ENCODE measurements at places on chromosomes 3 and 15.
A peak's percentile ranks its signal among the peaks of the same experiment; 100 is the strongest.

- no peak for DNase-seq
Observed at GRCh38 chr15:40427188-40427587, 13.6 kb upstream of the BAHD1 start.

GRCh38 chr3:174215456-174215855 lies 643.7 kb upstream of the NAALADL2 start:
- DNase-seq, result no peak

GRCh38 chr3:110414855-110415254 lies 656.8 kb upstream of the NECTIN3 start:
- no peak for DNase-seq

DNA sequence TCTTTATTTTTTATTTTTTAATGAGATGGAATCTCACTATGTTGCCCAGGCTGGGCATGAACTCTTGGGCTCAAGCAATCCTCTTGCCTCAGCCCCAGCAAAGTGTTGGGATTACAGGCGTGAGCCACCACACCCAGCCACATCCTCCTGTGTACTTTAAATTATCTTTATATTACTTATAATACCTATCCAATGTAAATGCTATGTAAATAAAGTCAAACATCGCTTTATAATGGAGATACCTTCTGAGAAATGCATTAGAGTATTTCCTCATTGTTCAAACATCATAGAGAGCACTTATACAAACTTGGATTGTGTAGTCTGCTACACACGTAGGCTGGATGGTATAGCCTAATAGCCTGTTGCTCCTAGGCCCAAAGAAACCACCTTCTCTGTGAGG lies 41.4 kb upstream of the MAGI1 start:
- DNase-seq, result no peak

DNA sequence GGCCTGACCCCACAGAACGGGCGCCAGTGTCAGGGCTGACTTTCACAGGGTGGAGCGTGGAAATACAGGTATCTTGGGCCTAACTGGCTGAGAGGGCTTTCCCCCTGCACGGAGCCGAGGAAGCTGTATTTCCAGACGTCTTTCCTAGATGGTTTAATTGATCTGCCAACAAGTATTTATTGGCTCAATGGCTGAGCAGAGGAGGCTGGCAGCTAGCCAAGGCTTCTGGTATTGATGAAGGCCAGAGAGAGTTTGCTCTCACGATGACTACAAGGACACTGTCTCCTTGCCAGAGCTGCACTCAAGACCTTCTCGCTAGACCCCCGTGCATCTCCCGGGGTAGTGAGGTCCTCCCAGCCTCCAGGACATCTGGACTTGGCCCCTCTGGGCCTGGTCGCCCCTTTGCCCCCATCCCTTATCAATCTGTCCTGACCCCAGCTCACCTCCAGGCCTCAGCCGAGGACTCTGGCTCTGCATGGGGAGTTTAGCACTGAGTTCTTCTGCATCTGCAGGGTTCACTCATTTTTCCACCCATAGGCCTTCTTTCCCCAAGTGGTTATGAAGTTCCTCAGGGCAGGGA lies 20.6 kb downstream of the SPSB4 start:
- DNase-seq, result no peak

DNA sequence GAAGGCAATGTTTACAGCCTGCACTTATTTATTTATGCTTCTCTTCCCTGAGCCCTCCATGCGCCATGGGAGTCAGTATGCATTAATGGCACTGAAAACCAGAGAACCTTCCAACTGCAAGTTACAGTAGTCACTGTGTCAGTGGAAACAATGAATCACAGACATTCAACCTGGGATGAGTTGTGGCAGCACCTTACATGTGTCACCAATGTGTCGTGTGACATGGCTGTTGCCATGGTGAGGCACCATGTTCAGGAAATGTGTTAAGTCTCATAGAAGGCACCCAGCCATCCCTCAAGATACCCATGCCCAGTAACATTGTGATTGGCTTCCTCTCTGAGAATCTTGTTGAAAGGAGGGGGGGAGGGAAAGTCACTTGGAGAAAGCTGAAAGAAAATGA lies 105.0 kb downstream of the FOXP1 start:
- peak; percentile 60 for DNase-seq

GRCh38 chr3:59563072-59563605 lies 513.3 kb upstream of the CFAP20DC start:
- no peak for DNase-seq

GRCh38 chr15:77144492-77145070 lies 73.7 kb upstream of the TSPAN3 start:
- no peak for DNase-seq

DNA sequence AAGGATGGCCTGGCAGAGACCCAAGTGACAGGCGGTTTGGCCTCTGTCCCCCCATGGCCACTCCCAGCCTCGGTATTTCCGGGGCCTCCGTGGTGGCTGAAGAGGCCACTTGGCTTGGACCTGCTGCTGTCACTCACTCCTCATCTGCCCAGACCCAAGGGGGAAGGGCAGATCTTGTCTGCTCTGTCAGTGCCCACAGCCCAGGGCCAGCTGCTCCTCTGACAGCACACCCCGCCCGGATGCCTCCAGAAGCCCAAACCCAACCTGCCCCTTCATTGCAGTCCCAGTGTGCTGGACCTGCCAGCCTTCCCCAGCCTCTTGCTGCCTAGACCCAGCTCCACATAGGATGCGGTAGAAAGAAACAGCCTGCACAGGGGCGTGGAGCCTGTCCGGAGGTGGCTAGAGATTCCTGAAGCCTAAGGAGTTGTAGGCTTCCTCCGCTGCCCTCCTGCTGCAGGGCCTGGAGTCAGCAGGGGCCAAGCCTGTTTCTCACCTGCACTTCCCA lies 52.0 kb downstream of the MAGEF1 start:
- no peak for DNase-seq

DNA sequence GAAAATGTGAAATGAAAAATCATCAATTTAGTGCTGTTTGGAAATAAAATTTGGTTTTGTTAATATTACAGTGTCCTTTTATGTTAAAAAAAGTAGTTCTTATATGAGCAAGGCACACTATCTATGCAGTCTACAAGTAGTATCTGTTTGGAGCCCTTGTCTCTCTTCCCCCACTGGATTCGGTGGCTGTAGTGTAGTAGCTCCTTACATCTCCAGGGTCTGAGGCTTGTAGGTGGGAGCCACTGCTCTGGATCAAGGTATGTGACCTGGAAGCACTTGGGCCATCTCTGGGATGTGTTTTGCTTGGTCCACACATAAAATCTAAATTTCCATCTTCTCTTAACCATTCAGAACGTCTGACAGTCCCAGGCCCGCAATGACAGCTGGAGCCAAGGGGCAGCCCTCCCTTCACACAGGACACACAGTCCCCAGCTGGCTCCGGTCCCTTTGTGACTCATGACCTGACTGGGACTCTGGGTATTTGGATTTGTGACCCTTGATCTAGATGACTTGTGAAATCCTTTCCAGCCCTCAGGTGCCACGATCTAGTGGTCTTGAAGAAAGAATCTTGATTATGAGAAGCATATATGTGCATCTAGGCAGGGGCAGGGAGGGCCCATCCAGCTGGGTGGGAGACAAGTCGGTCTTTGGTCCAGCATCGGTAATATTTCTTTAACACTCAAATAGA lies 80.0 kb downstream of the USP13 start:
- DNase-seq, result no peak

DNA sequence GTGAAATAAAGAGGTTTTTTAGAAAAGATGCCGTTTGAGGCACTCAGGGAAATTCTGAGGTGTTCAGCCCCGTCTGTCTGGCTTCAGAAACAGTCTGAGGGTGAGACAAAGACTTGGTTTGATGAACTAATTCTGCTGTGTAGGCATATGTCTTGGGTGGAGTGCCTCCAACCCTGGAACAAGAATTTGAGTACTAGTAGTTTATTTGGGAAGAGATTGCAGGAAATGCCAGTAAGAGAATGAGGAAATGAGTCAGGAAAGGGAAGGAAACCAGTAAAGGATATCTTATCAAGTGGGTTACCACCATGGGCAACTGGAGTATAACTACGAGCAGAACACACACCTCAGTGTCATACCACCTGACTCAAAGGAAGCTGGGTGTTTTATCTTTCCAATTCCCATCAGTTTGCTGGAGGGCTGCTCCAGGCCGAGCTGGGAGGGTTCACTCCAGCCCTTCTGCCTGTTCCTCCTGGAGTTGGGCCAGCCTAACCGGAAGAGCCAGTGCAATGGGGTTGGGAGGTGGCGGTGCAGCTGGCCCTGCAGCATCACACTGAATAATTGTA lies 75.3 kb downstream of the TGFBR2 start:
- DNase-seq, result no peak

DNA sequence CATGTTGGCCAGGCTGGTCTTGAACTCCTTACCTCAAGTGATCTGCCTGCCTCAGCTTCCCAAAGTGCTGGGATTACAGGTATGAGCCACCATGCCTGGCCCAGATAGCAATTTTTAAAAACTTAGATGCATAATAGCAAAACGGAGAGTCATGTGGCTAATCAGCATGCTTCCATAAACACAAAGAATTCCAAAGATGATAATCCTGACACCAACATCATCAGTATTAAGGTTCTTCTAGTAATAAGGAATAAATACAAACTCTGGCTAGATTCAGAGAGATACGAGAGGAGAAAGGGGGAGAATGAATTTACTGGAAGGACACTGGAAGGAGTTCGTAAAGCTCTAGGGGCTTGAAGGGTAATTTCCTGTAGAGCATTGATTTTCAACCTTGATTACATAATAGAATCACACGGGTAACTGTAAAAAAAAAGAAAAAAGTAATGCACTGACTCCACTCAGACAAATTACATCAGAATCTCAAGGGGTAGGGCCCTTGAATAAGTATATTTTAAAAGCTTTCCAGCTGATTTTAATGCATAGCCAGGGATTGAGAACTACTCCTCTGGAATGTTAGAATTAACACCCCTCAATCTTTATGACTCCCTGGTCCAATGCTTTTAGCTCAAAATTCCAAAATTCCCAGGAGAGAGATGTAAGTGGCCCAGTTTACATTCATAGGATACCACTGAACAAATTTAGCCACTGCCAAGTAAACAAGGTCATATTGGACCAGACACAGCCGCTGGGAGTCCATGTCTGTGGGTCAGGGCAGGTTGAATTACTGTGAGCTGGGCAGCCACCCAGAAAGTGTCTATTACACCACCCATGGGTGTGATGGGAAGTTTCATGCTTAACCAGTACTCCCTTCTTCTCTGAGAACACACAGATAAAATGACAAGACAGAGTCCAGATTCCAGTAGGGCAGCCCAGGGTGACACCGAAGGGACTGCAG lies 243.9 kb downstream of the TBL1XR1 start:
- no peak for DNase-seq

- DNase-seq, result no peak
Observed at GRCh38 chr15:87348746-87349145, 907.8 kb downstream of the NTRK3 start.

- DNase-seq, result no peak
Observed at GRCh38 chr3:135012101-135012500, 217.0 kb downstream of the EPHB1 start.

GRCh38 chr3:113516115-113516505 lies 1.2 kb upstream of the SPICE1 start:
- DNase-seq, result no peak

DNA sequence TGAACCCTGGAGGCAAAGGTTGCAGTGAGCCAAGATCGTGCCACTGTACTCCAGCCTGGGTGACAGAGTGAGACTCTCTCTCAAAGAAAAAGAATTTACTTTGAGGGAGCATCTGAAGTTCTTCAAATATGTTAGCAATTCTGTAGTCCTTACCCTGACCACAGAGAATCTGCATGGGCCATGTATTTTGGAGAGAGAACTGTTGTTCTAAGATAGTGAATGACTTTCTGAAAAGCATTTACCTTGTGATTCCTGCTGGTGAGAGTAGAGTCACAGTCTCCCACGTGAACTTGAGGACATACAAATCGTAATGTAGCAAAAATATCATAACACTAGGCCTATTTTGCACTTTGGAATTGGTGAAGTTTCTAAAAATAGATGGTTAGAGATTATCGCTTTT lies 3.9 kb downstream of the BRK1 start:
- no peak for DNase-seq

- no peak for DNase-seq
Observed at GRCh38 chr3:132293251-132293650, 24.0 kb upstream of the ACP3 start.

GRCh38 chr3:181274025-181274424 lies 284.5 kb upstream of the DNAJC19 start:
- no peak for DNase-seq

GRCh38 chr15:44801364-44801763 lies 65.0 kb downstream of the TRIM69 start:
- DNase-seq, result no peak

- DNase-seq, result no peak
Observed at GRCh38 chr3:36538136-36538749, 157.9 kb downstream of the STAC start.

DNA sequence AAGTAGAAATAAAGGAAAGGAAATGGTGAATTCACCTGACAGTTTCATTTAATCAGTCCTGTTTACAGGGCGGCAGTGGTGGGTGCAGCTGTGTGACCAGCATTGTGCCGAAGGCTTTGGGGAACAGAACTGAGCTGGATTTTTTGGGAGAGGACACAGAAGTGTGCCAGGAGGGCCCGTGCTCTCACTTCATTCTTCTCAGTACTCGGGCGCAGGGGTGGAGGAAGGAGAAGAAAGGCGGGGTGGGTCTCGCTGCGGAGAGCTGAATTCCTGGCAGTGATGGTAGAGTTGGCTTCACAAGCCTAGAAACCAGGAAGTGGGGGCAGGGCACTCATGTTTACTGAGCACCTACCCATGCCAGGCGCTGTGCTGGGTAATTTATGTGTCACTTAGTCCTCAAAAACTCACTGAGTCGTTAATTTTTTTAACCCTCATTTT lies 64.6 kb downstream of the CRTC3 start:
- peak; percentile 69 for DNase-seq

GRCh38 chr15:50800715-50801114 lies 35.2 kb upstream of the SPPL2A start:
- DNase-seq, result no peak

DNA sequence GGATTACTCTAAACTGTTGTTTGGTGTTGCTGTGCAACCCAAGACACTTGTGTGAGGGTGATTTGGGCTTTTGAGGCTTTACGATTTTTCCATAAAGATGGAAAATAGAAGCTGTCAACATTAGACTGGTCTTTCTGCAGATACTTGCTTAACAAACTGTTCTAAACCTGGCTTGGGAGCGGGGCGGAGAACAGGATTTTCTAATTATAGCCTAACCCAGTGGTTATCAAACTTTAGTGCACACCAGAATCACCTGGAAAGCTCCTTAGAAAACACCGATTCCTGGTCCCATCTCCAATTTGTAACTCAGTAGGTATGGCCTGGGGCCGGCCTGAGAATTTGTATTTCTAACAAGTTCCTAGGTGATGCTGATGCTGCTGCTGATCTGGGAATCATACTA lies 19.0 kb downstream of the GPR156 start:
- DNase-seq, result no peak

GRCh38 chr15:28961391-28961790 lies 75.6 kb downstream of the APBA2 start:
- DNase-seq, result no peak

DNA sequence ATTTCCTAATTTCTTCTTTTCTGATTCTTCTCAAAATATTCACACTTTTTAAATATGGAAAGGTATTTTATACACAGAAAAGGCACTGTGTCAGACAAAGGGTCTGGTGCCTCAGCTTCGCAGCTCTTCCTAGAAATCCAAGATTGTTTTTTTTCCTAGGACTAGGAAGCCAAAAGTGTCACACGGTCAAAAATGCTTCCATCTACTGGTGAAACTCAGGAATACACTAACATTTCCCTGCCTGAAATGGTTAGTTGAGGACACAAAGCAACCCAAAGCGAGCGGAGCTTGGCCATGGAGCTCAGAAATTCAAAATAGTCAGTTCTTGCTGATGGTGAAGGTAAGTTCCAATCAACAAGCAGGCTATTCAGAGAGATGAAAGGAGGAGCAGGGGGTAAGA lies 426.5 kb upstream of the RASGRP1 start:
- DNase-seq, result no peak

- no peak for DNase-seq
Observed at GRCh38 chr15:75043509-75044257, 20.3 kb downstream of the PPCDC start.

GRCh38 chr3:70943886-70944285 lies 631.4 kb upstream of the MDFIC2 start:
- DNase-seq, result no peak

All from stimulated activated CD4-positive, alpha-beta T cell treated with anti-CD3 and anti-CD28 coated beads, Interleukin-2, amount 100 ng/mL, for 48 hours (primary cell).